ENCODE measurements at places on chromosomes 6 and 20. TPM values are rescaled to one million over a fixed set of nuclear protein-coding genes. Genes with fewer than 3 reads are reported as not detected.
A peak's percentile ranks its signal among the peaks of the same experiment; 100 is the strongest.

DNA sequence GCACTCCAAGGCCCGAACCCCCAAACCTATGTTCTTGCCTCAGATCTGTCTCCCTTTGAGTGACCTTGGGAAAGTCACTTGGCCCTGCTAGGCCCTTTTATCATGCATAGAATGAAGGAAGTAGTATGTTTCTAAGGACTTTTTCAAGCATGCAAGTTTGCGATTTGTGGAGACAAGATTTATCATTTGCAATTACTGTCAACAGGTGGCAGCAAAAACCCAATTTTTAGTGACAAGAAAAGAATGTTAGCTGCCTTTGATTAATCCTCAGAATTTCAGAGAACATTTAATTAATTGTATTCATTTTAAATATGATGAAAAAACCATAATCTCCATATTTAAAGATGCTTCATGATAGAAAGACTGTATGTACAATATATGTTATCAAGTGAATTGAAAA is 28.3 kb upstream of the PREP start:
- no peaks in the 10 kb centered on the region for H3K27me3 ChIP-seq
- no peak overlapping the region for H3K27ac ChIP-seq
- H3K4me3 ChIP-seq: no peak overlapping the region

DNA sequence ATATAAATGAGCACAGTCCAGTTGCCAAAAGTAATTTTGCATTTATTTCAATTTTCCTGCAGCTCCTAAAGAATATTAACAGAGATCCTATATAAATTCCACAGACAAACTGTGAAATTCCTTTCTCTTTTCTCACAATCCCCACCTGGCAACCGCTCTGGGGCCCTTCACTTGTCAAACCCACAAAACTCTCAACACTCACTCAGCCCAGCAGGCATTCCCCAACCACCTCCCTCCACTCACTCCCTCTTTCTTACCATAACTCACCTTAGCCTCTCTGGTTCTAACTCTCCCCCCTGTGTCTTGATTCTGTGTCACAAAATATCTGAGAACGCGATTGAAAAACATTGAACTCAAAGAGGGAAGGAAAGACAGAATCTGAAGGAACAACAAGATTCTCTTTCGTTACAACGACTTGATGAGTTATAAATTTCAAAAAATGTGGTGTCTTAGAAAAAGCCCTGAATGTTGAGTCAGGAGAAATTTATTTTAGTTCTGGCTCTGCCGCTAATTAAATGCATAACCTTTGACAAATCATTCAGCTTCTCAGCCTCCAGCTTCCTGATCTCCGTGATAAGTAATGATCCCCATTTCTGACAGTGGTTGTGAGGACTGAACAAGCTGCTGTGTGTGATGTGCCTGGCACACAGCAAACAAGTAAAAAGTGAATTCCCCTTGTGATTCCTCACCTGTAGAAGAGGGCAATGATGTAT is 87.9 kb downstream of the UNC5CL start:
- no peak overlapping the region for H3K27ac ChIP-seq
- no peaks in the 10 kb centered on the region for H3K27me3 ChIP-seq
- H3K4me3 ChIP-seq: no peak overlapping the region

GRCh38 chr20:9166153-9166780 is 97.4 kb downstream of the PLCB4 start:
- H3K4me1 ChIP-seq: no peaks in the 10 kb centered on the region
- H3K4me3 ChIP-seq: no peak overlapping the region
- no peak overlapping the region for H3K27ac ChIP-seq
- no peaks in the 10 kb centered on the region for H3K36me3 ChIP-seq

DNA sequence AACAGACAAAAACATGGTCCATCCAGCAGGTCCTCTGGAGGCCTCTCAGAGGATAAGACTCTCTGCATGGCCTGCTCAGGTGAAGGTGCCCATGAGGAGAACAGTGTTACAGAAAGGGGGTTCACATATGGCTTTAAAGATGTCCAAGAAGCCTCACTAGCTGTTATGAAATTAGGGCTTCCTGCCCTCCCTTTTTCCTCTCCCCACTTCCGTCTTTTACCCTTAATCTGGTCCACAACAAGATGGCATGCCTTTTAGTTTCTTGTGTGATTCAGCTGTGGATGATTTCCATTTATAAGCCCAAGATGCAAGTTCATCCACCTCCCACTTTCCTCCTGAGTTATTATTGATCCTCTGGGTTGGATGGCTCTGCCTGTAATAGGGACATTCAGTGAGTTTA is 14.0 kb downstream of the GCNT2 start:
- no peak overlapping the region for H3K27ac ChIP-seq
- H3K4me1 ChIP-seq: no peaks in the 10 kb centered on the region
- no peaks in the 10 kb centered on the region for H3K27me3 ChIP-seq
- no peaks in the 10 kb centered on the region for H3K36me3 ChIP-seq
- H3K4me3 ChIP-seq: no peak overlapping the region

GRCh38 chr6:36296240-36296639 is 26.4 kb downstream of the PNPLA1 start:
- H3K27ac ChIP-seq: no peak overlapping the region
- H3K27me3 ChIP-seq: no peaks in the 10 kb centered on the region
- H3K4me1 ChIP-seq: peaks cover 4% of the 10 kb centered on the region
- no peaks in the 10 kb centered on the region for H3K36me3 ChIP-seq
- no peak for DNase-seq

GRCh38 chr6:132316970-132317369 is 84.3 kb downstream of the MOXD1 start:
- no peak for DNase-seq
- H3K4me1 ChIP-seq: no peaks in the 10 kb centered on the region
- no peak overlapping the region for H3K4me3 ChIP-seq
- no peaks in the 10 kb centered on the region for H3K27me3 ChIP-seq
- H3K27ac ChIP-seq: no peak overlapping the region
- H3K36me3 ChIP-seq: no peaks in the 10 kb centered on the region

DNA sequence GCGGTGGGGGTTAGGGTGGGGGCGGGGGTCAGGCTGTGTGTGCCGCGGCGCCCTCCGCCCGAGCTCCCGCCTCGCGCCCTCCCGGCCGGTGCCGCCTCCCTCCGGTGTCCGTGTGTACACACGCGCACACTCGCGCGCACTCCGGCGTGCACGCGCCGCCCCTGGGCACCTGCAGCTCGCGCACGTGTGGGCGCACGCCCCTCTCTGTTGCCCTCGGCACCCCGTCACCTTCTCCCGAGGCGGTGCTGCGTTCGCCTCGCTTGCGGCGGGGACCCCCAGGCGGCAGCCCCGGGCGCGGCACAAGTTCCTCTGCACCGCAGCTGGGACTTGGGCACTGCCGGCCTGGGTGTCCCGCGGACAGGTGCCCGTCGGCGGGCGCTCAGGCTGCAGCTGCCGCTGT is 525 bp downstream of the MACROD2 start:
- peak; percentile 65 for DNase-seq
- no peaks in the 10 kb centered on the region for H3K36me3 ChIP-seq
- H3K27me3 ChIP-seq: no peaks in the 10 kb centered on the region
- peak overlapping the region; percentile 22 for H3K27ac ChIP-seq
- H3K4me1 ChIP-seq: no peaks in the 10 kb centered on the region

Gene TCFL5
- total RNA-seq: 66.4 TPM

Gene SRMS
- total RNA-seq: 0.19 TPM

- H3K27ac ChIP-seq: no peak overlapping the region
- peaks cover 5% of the 10 kb centered on the region for H3K4me1 ChIP-seq
- DNase-seq: no peak
- no peaks in the 10 kb centered on the region for H3K36me3 ChIP-seq
- H3K4me3 ChIP-seq: no peak overlapping the region
These were observed 20.4 kb downstream of the ARMC2 start for GRCh38 chr6:108868647-108869046.

DNA sequence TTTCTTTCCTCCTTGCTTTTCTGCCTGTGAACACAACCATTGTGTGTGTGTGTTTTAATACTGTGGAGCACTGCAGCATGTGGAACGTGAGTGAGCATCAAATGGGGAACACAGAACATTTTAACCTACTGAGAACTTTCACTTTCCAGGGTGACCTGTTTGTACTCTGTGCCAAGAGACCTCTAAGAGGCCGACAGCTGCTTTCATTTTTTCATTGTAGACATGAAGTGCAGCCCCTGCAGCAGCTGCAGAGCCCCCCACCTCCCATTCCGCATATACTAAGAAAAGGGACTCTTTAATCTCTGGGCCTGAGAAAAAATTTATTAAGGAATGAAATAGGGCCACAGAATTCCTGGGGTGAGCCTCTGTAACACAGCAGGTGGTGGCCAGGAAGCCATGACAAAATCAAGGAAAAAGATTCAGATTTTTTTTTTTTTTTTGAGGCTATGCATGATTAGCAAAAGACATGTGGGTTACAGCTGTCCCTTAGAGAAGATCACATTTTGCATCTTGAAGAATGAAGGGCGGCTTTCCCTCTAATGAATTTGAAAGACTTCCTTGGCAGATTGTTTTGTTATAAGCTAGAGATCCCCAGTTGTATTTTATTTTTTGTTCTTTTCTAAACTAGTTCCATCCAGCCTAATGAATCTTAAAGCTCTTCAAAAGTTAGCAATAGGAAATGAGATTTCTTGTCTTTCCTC is 503.4 kb downstream of the CD109 start:
- no peak overlapping the region for H3K27ac ChIP-seq
- no peaks in the 10 kb centered on the region for H3K27me3 ChIP-seq
- no peak overlapping the region for H3K4me3 ChIP-seq
- DNase-seq: no peak

GRCh38 chr20:25604611-25605010 is 19.2 kb downstream of the NANP start:
- no peak overlapping the region for H3K4me3 ChIP-seq
- DNase-seq: no peak
- H3K36me3 ChIP-seq: no peaks in the 10 kb centered on the region
- H3K27ac ChIP-seq: no peak overlapping the region
- H3K27me3 ChIP-seq: no peaks in the 10 kb centered on the region

Gene EDN1
- total RNA-seq: 18.4 TPM

All from testis (tissue), 5 donors.